ENCODE measurements at places on chromosomes 3 and 15.

GRCh38 chr3:2363854-2364253 is 265.2 kb downstream of the CNTN4 start:
- no peak for DNase-seq

- DNase-seq: no peak
Observed at GRCh38 chr3:4284865-4285264, 18.3 kb upstream of the SETMAR start.

DNA sequence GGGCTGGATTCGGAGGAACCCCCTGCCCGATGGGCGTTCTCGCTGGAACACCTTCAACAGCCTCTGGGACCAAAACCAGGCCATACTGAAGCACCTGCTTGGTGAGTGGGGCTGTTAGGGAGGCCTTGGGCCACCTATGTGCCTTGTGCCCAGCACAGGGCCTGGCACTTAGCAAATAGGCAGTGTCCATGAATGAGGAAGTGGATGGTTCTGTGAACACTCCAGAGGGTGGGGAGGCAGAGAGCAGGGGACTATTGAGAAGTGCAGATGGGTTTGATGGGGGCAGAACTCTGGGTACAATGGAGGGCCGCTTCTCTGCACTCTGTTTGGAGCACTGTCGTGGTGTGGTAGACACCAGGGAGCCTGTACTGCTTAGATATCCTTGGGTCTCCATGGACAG is 1.5 kb downstream of the ECE2 start:
- no peak for DNase-seq

DNA sequence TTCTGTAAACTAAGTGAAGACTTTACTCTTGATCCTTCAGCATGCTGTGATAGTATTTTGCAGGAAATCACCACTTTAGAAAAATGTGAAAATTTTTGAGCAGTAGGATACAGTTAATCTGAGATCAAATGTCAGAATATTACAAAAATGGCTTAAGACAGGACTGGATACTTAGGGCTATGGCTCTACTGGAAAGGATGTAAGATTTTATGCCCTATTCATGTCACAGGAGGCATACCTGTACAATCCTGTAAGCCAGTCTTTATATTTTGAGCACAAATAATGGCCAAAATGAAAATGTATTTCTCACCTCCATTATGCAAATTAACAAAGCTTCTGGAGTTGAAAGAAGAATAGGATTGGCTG is 8.6 kb upstream of the TGFBR2 start:
- no peak for DNase-seq

- DNase-seq: no peak
Observed at GRCh38 chr3:117200962-117201361, 491.4 kb downstream of the TUSC7 start.

Data from stimulated activated CD4-positive, alpha-beta T cell treated with anti-CD3 and anti-CD28 coated beads, Interleukin-4, amount 100 ng/mL, for 1 hour (primary cell).